ENCODE measurements at places on chromosomes 4 and X.

DNA sequence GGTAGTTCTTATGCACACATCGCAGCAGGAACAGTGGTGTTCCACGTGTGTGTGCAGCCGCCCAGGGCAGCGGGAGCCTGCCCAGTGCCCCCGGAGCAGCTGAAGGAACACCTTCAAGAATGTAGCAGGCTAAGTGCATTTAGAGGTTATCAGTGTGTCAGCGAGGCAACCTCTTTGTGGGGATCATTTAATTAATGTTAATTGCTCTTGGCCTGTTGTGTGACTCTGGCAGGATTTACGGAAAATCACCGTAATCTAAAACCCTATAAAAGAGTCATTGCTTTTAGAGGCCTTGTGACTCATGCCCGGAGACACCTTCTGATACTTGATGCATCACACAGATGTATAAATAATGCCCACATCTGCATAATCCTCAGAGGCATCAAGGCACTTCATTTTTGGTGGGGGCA is 47.3 kb upstream of the GATB start:
- H3K27me3 ChIP-seq = no peaks in the 10 kb centered on the region
- H3K4me3 ChIP-seq = no peak overlapping the region
- DNase-seq = no peak
- H3K4me1 ChIP-seq = no peaks in the 10 kb centered on the region

DNA sequence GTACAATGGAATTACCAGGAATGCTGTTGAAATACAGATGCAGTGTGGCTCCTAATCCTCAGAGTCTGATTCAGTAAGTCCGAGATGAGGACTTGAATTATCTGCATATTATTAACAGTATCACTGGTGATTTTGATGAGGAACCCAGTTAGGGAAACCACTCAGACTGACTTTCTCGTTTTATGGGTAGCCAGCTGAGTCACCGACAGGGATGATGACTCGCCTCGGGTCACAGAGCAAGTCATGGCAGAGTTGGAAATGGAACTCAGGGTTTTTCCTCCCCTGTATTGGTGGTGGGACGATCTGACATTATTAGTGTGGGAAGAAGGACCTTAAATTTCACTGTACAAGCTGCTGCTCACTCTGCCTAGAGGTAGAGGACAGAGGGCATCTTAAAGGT is 51.3 kb downstream of the RTL9 start:
- no peak overlapping the region for H3K27ac ChIP-seq
- no peaks in the 10 kb centered on the region for H3K4me1 ChIP-seq
- H3K36me3 ChIP-seq = no peaks in the 10 kb centered on the region
- H3K4me3 ChIP-seq = no peak overlapping the region

DNA sequence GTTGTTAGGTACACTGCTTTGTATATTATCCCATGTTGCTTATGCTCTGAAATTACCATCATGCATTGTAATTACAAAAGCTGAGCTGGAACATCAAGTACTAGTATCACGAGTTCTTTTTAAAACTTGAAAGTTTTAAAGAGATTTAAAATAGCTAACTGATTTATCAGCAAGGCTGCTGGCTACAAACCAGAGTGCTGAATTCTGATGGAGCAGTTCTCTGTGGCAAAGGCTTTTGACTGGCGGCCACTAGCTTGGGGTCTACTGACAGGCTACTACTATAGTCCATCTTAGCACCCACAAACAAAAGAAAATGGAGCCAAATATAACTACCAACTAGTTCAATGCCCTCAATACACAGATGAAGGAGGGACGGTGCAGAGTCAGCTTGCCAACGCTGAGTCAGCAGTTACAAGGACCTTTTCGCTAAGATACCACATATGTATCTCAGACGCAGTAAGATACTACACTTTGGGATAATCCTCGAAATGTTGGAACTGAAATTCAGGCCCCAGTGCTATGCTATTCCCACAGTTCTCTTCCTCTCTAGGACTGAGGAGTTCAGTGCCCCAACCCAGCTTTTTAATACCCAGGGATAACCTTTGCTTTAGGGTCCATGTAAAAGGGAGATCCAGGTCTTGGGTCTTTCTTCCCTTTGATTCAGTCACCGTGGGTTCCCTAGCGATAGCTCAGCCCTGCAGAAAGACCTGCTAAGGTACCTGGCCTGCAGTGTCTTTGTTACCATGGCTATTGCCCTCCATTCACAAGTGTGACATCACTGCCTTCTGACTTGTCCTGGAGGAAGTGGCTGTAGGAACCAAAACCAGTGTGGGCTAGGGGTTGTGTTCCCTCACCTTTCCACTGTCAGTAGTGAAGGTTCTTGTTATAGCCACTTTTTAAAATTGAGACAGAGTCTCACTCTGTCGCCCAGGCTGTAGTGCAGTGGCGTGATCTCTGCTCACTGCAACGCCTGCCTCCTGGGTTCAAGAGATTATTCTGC is 22.8 kb downstream of the MFAP3L start:
- no peak overlapping the region for H3K27ac ChIP-seq
- H3K36me3 ChIP-seq = no peaks in the 10 kb centered on the region

DNA sequence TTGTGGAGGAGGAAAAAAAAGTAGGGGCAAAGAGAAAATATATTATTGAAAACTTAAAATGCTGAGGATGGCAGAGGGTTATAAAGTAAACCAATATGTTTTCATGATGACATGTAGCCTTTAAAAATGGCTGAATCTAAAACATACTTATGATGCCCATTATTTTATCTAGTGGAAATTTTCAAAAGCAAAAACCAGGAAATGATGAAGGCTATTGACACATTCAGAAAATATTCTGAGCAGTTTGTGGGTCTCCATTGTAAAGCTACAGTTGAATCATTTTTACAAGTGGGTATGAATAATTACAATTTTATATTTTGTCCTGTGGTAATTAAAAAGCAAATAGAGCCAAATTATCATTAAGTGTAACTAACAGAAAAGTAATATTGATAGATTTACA is 10.7 kb downstream of the PLS3 start:
- DNase-seq = no peak
- H3K4me3 ChIP-seq = no peak overlapping the region
- H3K27ac ChIP-seq = no peak overlapping the region
- no peaks in the 10 kb centered on the region for H3K4me1 ChIP-seq
- H3K27me3 ChIP-seq = no peaks in the 10 kb centered on the region
- H3K36me3 ChIP-seq = no peaks in the 10 kb centered on the region

- peaks cover 15% of the 10 kb centered on the region for H3K4me1 ChIP-seq
- no peaks in the 10 kb centered on the region for H3K27me3 ChIP-seq
- DNase-seq = no peak
- H3K4me3 ChIP-seq = no peak overlapping the region
These were observed 138.3 kb downstream of the AREG start for GRCh38 chr4:74583089-74583700.

DNA sequence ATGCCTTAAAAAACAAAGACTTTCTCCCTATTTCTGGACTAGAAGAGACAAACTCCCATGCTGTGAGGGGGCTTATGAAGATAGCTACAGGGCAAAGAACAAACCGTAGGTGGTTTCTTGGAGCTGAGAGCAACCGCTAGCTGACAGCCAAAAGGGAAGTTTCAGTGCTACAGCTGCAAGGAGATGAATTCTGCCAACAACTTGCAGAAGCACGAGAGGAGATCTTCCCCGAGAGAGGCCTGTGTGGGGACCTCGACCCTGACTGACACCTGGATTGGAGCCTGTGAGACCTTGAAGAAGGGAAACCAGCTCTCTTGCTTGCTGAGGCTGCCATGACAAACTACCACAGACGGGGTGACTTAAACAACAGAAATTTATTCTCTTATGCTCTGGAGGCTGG is 183.8 kb upstream of the VCX3A start:
- H3K4me1 ChIP-seq = no peaks in the 10 kb centered on the region
- no peak for DNase-seq
- no peaks in the 10 kb centered on the region for H3K27me3 ChIP-seq
- no peak overlapping the region for H3K4me3 ChIP-seq

DNA sequence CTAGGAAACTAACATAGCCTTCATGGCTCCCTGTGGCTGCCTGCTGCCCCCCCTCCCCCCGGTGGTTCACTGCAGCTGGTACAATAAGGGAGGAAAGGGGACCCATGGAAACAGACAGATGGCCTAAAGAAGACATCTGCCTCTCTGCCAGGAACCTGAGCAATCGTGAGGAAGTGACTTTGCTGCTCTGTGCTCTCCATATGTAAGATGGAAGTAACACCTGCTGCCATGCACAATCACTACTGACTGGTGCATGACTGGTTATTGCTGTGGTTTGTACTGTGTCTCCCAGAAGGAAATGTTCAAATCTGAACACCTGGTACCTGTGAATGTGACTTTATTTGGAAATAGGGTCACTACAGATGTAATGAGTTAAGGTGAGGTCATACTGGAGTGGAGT is 43.6 kb downstream of the CD99L2 start:
- H3K4me3 ChIP-seq = no peak overlapping the region
- no peaks in the 10 kb centered on the region for H3K27me3 ChIP-seq
- DNase-seq = no peak
